ENCODE measurements at places on chromosomes 4 and X.
A peak's percentile ranks its signal among the peaks of the same experiment; 100 is the strongest.

GRCh38 chr4:2045518-2045951 lies 13.6 kb upstream of the NAT8L start:
- no peak for DNase-seq

DNA sequence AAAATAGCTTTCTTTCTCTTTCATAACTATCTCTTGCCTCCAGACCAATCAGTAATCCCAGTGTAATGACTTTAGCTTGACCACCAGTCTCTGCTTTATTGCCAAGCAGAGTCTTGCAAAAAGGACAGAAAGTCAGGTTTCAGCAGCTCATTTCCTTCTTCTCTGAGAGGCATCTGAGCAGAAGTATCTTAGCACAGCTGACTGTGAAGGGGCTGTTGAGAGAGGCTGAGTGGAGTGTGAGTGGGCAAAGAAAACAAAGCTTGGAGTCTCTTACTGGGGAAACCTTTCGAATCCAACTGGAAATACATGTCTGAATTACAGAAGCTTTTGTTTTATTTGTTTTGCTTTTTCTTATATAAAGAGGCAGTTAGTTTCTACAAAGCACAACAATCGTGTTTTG lies 170.3 kb upstream of the IGFBP7 start:
- no peak for DNase-seq

- DNase-seq = no peak
These were observed 118.6 kb downstream of the REPS2 start for GRCh38 chrX:17065100-17065499.

DNA sequence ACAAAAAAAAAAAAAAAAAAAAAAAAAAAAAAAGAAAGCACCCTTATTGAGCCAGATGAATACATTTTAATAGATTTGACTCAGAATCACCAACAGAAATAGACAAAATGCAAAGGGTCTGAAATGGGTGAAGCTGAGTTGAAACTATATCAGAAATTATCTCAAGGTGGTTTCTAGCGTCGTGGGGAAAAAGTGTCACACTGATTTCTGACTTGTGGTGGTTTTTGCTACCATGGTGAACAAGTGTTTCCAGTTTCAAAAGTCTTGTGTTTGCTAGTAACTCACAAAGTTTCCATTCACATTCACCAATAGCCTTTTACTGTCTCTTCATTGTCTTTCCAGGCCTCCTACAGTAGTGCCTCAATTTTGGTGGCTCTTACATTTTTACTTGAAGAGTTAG lies 135.5 kb downstream of the ARHGAP24 start:
- DNase-seq = no peak

DNA sequence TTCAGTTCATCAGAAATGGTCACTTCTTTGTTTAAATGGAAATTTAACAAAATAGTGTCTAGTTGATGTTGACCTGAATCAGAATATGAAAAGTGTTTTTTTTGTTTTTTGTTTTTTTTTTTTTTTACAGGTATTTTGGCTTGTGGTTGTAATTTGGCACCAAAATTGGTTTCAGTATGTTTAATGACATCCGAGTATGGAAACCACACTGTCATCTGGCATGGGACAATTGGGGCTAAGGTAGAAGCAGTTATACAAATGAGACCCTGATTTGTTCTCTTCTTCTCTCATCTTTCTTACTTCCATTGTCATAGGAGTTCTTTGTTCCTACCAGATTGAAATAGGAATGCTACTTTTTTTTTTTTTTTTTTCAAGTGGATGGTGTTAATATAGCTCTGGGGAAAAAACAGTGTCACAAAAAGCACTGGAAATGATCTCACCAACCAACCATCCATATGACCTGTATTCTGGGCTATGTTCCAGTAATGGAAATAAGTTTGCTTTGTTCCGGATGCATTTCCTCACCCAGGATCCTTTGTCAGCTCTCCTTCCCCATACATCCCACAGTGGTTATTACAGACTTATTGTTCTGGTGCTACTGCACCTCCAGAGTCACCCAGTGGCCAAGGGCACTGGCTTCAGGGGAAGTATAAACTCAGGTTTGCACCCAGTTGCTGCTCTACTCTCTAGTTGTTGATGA lies 95.8 kb downstream of the ATXN3L start:
- peak; percentile 68 for DNase-seq

DNA sequence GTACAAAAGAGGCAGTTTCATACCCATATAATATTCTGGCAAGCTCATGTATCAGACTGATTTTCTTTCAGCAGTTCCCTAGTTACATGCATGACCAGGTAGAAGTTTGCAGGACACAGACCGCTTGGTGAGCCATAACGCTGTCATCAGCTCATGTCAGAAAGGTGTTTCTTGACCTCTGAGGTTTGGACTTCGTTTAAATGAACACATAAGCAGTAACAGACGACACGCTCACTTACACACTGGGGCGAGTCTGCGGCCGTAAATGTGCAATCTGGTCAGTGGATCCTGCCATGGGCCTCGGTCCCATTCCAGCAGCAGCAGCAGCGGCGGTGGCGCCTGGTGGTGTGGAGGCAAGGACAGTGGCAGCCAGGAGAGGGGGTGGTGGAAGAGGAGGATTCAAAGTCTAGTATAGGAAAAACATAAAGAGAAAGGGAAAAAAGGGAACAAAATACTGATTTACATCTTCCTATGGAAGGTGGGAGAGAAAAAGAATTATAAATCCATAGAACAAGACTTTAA lies 111.9 kb upstream of the CBR4 start:
- no peak for DNase-seq
